Ecto neural progenitor cell (in vitro differentiated cells): ENCODE measurements at places on chromosomes 7 and 10.
A peak's percentile ranks its signal among the peaks of the same experiment; 100 is the strongest.

- DNase-seq, result no peak
These were observed 6.7 kb downstream of the ZNF713 start for GRCh38 chr7:55893940-55894339.

DNA sequence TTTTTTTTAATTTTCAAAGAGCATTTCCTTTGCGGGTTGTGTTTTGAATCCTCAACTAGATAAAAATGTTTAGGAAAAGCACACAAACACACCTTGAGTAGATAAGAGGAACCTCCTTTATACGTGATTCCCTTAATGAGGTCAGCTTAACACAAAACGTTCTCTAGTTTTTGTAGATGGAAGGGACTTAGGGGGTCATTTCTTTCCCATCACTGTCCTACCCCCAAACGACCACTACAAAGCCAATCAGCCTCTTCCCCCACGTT, 1.2 kb downstream of the SUV39H2 start:
- no peak for DNase-seq

GRCh38 chr10:124492266-124492665, 30.6 kb downstream of the LHPP start:
- DNase-seq, result no peak

DNA sequence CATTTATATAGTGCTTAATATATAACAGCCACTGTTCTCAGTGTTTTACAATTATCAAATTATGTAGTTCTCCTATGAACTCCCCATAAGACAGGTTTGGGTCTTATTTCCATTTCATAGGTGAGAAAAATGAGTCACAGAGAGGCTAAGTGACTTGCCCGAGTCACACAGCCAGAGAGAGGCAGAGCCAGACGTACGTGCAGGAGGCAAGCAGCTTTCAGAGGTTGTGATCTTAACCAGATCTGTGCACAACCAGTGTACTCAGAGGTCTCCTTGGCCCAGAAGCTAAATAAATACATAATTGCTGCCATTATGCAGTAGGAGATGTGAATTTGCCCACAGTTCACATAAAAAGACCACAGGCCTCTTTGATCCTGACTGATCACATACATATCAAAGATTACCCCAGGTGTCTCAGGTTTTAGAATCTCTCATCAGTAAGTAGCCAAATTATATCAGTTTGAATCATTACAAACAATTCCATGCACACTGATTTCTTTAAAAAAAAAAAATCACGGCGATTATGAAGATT, 304.7 kb upstream of the AOAH start:
- no peak for DNase-seq

GRCh38 chr7:2190531-2190930, 42.2 kb downstream of the MAD1L1 start:
- no peak for DNase-seq

DNA sequence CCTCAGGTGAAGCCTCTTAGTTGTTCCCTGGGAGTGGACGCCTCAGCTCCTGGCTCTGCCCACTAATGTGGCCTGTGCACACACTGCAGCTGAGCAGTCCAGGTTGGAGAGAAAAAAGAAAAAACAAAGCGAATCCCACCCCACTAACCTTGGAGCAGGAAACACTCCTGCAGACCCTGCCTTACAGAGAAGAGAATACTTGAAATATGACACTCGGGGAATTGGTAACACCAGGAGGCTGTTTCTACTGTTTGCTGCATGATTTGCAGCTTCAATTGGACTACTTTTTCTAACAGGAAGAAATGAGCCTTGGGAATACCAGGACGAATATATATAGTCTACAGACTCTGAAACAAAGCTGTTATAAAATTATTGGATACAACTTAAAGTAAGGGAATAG, 22.2 kb downstream of the CDHR3 start:
- DNase-seq, result no peak

- DNase-seq, result no peak
These were observed 4.4 kb upstream of the SNX13 start for GRCh38 chr7:17944720-17945119.

DNA sequence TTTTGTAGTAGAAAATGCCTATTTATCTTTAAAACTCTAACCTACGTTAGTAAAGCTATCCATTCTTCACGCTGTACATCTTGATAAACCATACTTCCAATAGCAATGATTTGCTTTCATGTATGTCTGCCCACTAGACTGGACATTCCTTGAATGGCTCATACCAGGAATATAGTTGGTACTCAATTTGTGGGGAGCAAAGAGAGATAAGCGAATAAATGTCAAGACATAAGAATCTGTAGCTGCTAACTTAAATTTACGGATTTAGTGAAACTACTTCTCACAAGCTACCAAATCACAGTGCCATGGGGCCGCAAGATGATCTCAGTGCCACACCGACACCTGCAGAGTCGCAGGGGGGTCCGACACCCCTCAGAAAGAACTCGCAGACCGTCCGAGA, 763 bp upstream of the RALA start:
- no peak for DNase-seq

- peak; percentile 35 for DNase-seq
These were observed 772 bp upstream of the ZSCAN25 start for GRCh38 chr7:99615989-99616358.

DNA sequence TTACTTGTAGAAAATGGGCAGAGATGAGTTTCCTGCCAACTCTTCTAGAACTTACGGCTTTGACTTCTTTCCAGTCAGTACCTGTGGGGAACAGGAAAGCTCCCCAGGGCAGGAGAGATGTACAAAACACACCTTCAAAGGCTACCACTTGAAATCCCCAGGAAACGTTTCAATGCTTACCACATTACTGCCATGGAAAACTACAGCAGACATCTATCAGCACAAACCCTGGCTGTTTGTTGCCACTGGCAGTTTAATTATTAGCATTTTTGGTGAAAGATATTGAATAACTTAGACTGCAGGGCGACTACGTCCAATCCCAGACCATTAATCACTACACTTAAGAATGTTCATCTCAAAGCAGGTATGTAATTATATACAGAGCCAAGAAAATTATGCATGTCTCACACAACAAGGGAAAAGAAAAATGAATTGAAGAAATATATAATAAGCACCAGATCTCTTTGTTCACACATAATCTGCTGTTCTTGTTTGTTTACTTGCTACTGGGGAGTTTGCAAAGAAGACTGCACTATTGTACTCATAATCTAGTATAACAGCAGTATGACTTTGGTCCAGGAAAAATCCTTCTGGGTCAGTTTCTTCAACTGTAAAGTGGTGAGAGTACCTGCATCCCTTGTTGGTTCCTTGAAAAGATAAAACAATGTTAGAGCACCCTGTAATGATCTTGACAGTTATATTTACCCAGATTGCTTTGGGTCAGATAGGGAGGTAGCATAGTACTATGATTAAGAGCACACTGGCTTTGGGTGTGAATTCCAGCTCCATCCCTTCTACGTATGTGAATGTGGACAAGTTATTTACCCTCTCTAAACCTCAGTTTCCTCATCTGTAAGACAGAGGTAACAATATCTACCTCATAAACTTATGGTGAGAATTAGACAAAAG, 138.3 kb downstream of the DOCK4 start:
- DNase-seq, result no peak

GRCh38 chr7:45183711-45184210, 26.2 kb downstream of the RAMP3 start:
- no peak for DNase-seq

- peak; percentile 86 for DNase-seq
These were observed 385 bp downstream of the SHLD2 start for GRCh38 chr10:87095236-87095945.

- no peak for DNase-seq
These were observed 505 bp upstream of the FAM204A start for GRCh38 chr10:118342638-118343020.

GRCh38 chr7:75660566-75661215, 78.0 kb downstream of the HIP1 start:
- DNase-seq, result no peak

DNA sequence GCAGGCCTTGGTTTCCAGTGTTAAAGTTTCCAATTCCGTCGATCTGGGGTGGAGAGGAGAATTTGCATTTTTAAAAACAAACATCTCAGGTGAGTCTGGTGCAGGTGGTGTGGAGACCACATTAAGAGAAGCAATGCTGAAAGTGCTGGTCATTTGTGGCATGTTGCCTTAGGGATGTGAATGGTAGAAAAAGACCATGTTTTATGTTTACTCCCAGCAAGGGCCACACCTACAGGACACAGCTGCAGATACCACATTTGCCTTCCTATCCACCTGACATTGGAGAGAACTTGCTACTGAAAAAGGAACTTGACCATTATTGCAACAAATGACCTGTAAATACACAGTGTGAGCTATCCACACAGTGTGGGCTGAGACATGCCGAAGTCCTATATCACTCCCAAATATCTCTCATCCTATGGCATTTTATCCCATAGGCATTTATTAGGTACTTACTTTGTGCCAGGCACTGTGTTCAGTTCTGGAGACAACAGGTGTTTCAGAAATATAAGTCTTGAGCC, 183.1 kb downstream of the NRP1 start:
- no peak for DNase-seq

- DNase-seq, result no peak
These were observed 201.4 kb downstream of the CUX1 start for GRCh38 chr7:102018876-102019275.

DNA sequence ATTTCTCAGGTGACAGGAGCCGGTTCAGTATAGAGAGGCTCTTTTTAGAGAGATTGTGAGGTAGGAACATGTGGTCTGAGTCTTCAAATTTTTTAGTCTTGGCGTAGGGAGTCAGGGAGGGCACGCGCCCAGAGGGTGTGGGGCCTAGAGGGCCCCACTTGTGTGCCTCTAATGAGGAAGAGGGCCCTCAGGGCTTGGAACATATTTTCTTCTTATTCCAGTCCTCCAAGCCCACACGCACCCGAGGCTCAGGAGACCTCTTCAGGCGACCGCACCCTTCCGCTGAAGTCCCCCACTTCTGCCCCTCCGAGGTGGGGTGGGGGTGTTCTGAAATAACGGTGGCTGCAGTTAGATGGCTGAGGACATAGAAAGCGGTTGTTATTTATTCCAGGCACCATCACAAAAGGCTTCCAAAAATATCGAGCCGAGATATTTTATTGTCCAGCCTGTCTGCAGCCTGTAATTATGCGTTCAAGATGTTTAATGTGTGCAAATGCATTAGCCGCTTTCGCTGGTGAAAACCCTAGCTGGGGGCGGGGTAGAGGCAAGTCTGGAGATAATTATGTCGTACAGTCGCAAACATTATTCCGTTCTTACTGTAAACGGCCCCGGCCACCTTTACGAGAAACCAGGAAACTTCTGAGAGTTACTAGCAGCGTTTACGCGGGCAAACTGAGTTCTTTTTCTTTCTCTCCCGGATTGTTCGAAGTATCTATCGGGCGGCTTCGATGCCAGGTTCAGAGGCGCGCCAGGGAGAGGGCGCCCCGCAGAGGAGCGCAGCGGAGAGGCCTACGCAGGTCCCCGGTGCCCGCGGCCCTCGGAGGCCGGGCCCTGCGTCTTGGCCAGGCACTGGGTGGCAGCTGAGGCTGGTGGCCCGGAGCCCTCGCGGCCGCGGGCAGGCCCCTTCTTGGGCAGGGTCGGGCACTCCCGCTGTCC, 12.9 kb upstream of the HOXA13 start:
- no peak for DNase-seq

DNA sequence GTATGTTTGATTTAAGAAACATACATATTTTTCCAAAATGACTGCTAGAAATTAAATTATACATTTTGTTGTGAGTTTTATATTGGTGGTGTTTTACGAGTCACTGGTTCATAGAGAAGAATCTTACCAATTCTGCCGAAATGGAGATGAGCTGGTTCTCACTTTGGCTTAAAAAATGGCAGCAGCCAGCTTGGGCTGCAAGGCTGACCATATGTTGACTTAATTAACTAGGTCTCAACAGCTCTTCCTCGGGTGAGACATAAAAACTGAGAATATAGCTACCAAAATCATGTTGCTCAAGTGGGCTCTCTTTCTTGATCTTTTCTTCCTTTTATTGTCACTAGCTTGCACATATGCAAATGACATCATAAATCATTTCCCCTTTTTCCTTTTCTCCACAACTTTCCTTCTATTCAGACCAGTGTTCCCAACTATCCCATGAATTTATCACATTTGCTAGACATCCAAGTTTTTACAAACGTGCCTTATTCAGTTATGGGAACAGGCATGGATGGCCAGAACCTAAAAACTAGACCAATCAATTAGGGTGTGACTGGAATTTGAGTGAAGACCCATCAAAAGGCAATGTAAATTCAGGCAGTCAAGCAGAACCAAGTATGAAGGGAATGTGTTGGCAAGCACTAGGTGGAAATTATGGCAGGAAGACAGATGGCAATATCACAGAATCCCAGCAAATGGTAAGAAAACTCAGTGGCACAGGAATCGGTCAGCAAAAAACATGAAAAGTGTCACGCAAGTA, 6.4 kb upstream of the TSPAN12 start:
- no peak for DNase-seq

GRCh38 chr7:92421676-92422435, 25.4 kb upstream of the GATAD1 start:
- DNase-seq, result no peak

GRCh38 chr10:101217450-101218281, 11.6 kb downstream of the LBX1 start:
- peak; percentile 92 for DNase-seq

GRCh38 chr10:116185199-116185867, 87.7 kb downstream of the GFRA1 start:
- DNase-seq, result no peak

DNA sequence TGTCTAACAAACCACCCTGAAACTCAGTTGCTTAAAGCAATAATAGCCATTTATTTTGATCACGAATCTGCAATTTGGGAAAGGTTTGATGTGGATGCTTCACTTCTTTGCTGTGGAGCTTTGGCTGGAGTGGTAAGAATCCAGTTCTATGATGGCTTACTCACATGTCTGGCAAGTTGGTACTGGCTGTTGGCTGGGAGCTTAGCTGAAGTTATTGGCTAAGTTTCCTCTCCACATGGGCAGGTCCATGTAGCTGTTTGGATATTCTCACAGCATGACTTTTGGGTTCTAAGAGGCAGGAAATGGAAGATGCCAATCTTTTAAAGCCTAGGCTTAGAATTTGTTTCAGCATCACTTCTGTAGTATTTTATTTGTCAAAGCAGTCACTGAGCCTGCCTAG, 277.6 kb upstream of the NRP1 start:
- no peak for DNase-seq

- DNase-seq, result no peak
These were observed 243.7 kb upstream of the MGMT start for GRCh38 chr10:129223363-129223762.

GRCh38 chr10:74852381-74852780, 26.0 kb downstream of the KAT6B start:
- DNase-seq, result no peak

DNA sequence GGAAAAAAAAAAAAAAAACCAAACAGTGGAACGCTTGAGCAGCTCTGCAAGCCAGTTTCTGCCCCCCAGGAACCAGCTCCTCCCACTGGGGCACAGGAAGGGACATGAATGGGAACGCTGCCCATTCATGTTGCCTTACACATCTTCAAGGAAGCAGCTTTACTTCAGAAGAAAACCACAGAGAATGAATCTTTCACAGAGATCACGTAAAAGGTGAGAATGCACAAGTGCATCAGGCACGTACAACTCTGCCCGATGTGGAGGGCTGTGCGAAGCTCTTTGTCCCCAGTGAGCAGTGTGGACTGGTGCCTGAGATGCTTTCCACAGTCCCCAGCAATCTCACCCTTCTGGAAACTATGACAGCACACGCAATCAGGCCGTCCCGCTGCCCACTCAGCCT, 106.2 kb downstream of the DLG5 start:
- no peak for DNase-seq
